Glutamatergic neuron (in vitro differentiated cells): ENCODE measurements at places on chromosomes 6 and 20. TPM values are rescaled to one million over a fixed set of nuclear protein-coding genes. Genes with fewer than 3 reads are reported as not detected.

GRCh38 chr6:141483598-141484061, 649.1 kb upstream of the GJE1 start:
- no peak for DNase-seq

Gene ARMH2
- 0.54 TPM for total RNA-seq

DNA sequence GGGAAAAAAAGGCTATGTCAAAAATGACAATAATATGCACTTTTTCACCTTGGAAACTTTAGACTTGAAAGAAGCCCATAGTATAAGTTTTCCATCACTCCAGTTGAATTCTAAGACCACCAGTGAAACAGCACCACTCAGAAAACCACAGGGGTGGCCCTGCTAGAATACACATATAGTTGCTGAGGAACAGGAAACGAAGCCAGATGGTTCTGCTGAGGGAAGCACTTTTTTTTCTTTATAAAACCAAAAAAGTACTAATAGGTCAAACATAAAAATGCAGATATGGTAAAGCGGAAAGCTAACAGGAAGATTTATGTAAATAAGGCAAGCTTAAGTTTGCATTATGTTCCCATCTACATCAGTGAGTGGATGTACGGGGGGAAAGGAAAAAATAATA, 303.9 kb downstream of the FOXC1 start:
- DNase-seq = no peak

DNA sequence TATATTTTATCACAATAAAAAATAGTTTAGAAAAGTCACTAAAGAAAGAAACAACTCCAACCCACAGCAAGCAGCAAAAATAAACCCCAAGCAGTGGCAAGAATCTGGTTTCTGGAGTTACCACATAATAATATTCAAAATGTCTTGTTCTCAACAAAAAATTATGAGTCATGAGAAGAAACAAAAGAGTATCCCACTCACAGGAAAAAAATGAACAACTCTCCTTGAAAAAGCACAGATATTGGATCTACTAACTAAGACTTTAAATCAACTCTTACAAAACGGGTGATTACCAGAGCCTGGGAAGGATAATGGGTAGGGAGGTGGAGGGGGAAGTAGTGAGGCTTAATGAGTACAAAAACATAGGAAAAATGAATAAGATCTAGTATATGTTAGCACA, 425.6 kb downstream of the PLCB1 start:
- no peak for DNase-seq
